Foreskin keratinocyte (primary cell): ENCODE measurements at places on chromosomes 1 and 21. TPM values are rescaled to one million over a fixed set of nuclear protein-coding genes. Genes with fewer than 3 reads are reported as not detected.

DNA sequence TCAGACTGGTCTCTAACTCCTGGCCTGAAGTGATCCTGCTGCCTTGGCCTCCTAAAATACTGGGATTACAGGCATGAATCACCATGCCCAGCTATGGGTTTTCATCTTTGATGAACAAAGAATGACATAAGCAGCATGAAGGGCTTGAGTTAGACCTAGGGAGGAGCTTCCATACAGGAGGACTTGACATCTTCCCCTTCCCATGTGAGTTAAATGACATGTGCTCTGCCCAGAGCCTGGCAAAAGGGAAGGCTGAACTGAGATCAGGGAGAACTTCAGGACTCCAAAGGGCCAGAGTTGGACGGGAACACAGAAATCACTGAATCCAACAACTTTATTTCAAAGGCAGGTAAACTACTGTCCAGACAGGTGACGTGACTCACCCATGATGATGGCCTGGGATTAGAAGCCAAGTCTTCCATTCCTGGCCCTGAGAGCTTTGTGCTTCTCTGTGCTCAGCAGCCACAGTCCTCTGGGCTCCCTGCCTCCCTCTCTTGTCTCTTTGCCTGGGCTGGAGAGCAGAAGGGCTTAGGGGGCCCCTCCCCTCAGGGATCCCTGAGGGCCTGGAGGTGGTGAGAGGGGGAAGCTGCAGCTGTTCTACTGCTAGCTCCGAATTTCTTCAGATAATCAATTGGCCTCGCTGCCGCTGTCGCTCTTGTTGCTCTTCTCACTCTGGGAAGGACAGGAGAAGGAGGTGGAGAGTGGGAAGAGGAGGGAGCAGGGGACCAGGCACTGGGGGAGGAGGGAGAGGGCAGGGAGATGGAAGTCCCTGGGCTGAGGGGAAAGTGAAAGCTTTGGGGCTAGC is 7.6 kb downstream of the NHLH1 start:
- no peak for DNase-seq

Gene OPTC
- total RNA-seq, result not detected in 2 replicates

Gene RSPH1
- total RNA-seq, result 0.11 TPM in 1 of 2 replicates, not detected in the other

- no peak for DNase-seq
Observed at GRCh38 chr21:19724081-19724480, 1274.1 kb upstream of the NCAM2 start.

Gene LSS
- 152 and 172 TPM in 2 replicates for total RNA-seq

DNA sequence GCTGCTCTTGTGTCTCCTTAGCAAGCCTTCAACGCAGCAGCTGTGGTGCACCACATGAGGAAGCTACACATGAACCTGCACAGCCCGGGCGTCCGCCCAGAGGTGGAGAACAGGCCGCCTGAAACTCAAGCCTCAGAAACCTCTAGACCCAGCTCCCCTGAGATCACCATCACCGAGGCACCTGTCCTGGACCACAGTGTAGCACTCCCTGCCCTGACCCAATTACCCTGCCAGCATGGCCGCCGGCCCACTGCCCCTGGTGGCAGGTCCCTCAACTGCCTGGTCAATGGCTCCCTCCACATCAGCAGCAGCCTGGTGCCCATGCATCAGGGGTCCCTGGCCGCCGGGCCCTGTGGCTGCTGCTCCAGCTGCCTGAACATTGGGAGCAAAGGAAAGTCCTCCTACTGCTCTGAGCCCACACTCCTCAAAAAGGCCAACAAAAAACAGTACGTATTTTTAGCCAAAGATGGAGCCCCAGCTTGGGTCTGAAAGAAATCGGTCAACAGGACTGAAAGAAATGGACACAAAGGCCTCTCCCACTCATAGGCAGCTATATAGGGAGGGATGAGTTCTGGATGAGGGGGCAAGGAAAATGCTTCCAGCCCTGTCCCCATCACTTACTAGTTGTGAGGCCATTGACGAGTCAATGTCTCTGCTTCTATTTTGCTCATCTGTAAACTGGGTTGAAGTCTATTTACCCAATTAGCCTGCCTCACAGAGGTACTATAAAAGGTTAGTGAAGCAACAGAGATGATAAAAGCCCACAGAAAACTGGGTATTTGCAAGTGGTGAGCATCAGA is 28.5 kb downstream of the CAMK1G start:
- DNase-seq, result peak; percentile 57

Gene MAEL
- not detected in 2 replicates for total RNA-seq

DNA sequence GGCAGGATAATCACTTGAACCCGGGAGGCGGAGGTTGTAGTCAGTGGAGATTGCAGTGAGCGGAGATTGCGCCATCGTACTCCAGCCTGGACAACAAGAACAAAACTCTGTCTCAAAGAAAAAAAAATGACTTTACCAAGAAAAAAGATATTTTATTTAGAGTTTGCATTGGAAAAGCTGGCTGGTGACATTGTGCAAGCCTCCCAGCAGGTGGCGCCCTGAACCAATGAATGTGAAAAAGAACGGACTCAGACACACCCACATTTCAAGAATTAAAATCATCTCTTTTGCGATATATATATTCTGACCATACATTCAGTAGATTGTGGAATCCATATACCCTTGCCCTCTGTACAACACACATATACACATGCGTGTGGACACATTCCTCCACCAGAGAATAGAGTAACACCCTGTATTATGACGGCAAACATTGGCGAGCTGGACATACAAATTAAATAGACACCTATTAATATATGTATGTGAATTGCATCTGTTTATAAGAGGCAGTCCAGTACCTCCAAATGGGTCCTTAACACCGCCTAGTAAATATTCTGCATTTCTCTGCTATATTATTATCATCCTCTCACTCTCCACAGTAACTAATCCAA is 39.0 kb upstream of the CADM3 start:
- DNase-seq, result peak; percentile 18

DNA sequence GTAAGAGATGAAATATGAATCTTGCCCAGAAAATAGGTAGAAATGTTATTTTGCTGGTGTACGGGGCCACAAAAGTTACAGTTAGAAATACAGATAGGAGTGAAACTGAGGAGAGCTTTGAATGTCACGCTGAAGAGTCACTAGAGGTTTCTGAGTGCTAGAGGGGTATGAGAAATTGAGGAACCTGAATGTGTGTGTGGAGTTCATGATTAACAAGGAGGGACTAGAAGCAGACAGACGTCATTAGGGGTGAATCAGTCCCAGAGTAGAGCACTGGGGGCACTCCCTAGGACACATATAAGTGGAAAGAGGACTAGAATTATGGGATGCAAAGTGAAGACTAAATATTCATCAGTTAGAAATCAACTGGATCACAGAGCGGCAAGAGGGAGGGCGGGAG is 188.9 kb upstream of the MAP1LC3C start:
- no peak for DNase-seq

- no peak for DNase-seq
Observed at GRCh38 chr1:74430342-74430934, 82.0 kb downstream of the LRRC53 start.

DNA sequence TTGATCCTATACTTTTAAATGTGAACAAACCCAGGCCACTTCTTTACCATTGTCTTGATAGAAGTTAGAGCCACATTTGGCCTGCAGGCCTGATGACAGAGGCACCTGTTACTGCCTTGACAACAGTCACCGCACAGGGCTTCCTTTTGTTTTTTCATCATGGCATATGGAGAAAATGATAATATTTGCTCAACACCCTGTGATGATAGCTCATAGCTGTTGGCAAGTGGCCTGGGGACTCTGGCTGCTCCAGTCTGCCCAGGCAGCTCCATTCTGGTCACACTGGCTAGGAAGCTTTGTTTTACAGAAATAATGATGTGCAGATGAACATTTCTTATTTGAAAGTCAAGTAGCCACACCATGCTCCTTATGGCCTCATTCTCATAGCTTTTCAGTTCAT is 89.6 kb upstream of the GPR88 start:
- DNase-seq, result no peak

DNA sequence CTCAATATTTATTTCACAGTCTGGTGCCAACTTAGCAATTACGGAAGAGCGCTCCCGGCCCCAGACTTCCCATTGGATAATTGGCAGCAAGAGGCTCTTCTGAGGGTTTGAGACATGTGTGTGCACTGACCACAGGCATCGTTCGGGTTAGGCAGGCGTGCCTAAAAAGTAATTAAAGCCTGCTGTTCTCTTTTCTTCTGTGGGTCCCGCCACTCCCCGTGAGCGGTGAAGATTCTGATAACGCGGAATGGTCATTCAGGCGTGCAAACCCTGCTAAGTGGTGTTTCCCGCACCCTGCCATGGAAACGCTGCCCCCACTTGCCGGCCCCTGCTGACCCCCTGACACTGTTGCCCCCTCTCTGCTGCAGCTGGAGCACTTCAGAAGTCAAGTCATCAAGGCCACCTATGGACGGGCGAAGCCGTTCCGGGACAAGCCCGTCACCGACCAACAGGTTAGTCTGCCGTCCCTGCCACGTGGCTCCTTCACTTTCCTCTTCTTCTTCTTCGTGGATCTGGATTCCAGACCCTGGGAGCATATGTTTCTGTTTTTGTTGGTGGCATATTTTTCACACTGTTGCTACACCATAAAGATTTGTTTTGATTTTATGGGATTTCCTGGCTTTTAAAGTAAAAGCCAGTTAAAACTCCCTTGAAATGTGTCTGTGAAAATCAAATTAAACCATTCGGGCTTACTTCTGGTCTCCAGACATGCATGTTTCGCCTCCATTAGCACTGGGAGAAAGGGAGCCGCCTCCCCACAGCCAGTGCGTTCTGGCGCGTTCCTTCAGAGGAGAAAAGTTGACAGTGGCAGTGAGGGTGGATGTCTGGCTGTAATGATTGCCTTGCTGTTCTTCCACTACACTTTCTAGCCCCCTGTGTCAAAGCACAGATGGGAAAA is 79.9 kb downstream of the FHAD1 start:
- DNase-seq, result no peak

DNA sequence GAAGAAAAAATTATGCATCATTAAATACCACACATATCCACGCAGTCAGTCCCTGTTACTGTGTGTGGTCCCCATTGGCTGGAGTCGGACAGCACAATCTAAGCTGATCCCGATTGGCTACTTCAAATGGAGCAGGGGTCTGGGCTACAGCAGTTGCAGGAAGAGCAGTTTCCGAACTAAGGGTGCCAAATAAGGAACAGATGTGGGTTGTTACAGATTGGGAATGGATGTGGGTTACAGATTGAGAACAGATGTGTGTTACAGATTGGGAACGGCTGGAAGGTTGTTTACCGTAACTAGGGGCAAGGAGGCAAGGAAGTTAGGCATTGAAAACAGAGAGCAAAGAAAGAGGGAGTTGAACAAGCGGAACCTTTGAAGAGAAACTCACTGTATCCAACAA is 19.9 kb downstream of the OR2L13 start:
- DNase-seq, result no peak

Gene HHIPL2
- 0.32 TPM in 1 of 2 replicates, not detected in the other for total RNA-seq

Gene TP73
- total RNA-seq, result 0.58 and 0.78 TPM in 2 replicates

- DNase-seq, result peak; percentile 68
Observed at GRCh38 chr1:218425647-218426342, 80.7 kb downstream of the TGFB2 start.

- no peak for DNase-seq
Observed at GRCh38 chr1:244219149-244219548, 168.1 kb downstream of the ZBTB18 start.

Gene TDRD10
- total RNA-seq, result not detected in 2 replicates
